ENCODE measurements at places on chromosomes 5 and 9.

- DNase-seq, result peak; percentile 51
These were observed 51.4 kb upstream of the DAB2 start for GRCh38 chr5:39475881-39476842.

- peak; percentile 81 for DNase-seq
These were observed 117.9 kb downstream of the ZSWIM6 start for GRCh38 chr5:61449804-61450492.

DNA sequence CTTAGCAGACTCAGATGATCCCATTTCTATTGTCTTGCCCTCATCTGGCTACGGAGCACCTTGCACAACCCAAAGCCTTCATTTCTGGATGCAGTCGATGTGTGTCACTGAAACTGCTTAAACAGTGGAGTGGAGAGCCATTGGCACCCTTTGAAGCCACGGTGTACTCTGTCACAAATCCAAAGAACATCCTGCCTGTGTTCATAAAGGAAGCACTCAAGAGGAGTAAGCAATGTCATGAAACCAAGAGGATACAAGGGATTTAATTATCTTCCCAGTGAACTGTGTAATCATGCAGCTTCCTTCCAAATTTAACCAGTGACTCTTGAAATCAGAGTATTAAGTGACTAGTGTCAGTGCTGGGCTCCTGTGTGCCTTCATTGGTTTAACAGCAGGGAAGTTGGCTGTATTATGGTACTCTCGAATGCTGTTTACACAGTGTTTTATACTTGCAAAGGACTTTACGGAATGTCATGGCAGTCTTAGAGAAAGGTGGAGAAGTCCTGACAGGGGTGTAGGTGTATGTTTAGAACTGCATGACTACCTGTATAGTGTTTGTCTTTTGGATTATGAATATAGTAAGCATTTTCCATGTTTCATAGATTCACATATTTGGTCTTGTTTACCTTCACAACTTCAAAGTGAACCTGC is 41.9 kb downstream of the CD180 start:
- no peak for DNase-seq

- no peak for DNase-seq
These were observed 62.9 kb downstream of the COL5A1 start for GRCh38 chr9:134704498-134704897.

GRCh38 chr9:126166866-126167265 is 159.8 kb upstream of the MVB12B start:
- no peak for DNase-seq

DNA sequence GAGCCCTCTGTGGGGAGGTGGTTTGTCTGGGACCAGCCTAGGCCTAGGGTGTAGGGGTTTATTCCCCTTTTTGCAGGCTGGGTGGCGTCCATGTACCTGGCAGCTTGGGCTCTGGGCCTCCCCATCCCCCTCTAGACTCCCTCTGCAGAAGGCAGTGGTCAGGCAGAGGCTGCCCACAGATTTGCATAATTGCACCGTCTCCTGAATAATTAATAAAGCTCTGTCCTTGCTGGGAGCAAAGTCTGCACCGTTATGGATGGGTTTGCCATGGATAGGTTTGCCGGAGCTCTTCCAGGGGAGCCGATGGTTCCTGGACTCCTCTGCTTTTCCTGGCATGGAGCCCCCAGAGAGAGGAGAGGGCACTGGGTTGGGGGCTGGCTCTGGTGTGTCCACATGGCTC is 60.4 kb downstream of the DAB2IP start:
- DNase-seq, result no peak

- DNase-seq, result no peak
These were observed 32.1 kb downstream of the PROP1 start for GRCh38 chr5:177963966-177964365.

GRCh38 chr5:107557051-107557658 is 113.6 kb downstream of the EFNA5 start:
- DNase-seq, result no peak

DNA sequence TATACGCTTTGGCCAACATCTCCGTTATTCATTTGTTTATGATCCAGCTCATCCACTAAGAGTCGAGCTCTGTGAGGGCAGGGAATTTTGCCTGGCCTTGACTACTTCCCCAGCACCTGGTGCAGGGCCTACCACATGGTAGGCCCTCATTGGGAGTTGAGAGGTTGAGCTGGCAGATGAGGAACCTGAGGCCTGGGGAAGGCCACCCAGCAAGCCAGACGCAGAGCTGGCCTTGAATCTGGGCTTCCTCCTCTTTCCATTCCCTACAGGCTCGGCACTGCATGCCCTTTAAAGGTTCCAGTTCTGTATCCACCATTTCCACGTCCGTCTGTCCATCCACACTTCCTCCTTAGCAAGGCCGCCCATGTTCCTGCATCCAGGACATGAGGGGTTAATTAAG is 24.2 kb downstream of the KCNMB1 start:
- DNase-seq, result no peak

GRCh38 chr9:124290053-124290591 is 32.4 kb downstream of the NEK6 start:
- no peak for DNase-seq

- peak; percentile 56 for DNase-seq
These were observed 208.2 kb downstream of the SEC61B start for GRCh38 chr9:99430301-99430700.

DNA sequence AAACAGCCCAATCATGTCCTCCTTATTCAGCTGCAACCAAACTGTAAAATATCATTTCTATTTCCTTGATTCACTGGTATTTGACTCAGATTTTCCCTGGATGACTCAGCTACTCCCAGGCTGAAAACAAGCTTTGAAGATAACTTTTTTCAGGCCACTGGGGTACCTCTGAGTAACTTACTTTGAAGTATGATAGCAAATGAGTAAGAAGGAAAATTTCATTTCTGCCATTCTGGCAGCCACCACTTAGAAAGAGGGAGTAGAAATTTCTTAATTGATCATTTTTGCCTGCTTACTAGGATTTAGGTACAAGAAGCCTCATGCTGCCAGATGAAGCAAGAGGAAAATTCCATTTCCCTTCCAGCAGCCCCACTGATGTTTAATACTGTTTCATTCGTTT is 247.4 kb downstream of the PRELID2 start:
- DNase-seq, result peak; percentile 92
